Anterior cingulate cortex (tissue), 58 donors: ENCODE measurements at places on chromosomes 7 and 10.

- no peak for DNase-seq
These were observed 16.1 kb upstream of the JMJD1C start for GRCh38 chr10:63481815-63482421.

DNA sequence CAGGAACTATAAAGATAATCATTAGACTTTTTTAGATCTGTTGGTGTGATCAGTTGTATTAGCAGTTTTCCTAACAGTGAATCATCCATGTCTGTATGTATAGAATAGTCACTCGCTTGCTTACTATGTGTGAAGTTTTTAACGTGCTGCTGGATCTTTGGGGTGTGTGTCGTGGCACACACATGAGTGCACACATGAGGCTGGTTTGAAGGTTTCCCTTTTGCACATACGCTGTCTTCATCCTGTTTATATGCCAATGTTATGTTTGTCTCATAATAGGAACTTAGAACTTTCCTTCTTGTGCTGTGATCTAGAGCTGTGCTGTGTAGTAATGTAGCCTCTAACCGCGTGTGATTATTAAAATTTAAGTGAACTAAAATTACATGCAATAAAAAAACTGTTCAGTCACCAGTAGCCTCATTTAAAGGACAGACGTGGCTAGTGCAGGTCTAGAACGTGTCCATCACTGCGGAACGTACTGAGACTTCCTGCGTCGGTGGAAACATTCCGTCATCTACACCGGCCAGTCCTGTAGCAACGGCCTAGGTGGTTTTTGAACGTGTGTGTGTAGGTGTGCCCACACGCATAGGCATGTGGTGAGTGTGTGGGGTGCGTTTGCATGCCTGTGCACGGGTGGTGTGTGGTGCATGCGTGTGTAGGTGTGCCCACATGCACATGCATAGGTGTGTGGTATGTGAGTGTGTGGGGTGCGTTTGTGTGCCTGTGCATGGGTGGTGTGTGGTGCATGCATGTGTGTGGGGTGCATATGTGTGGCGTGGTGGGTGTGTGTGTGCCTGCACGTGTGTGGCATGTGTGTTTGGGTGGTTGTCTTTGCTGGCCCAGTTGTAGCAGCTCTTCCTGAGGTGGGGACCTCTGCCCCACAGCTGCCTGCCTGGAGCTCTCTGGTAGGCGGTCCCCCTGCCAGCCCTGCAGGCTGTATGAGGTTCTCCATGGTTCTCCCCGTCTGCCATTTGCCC is 56.6 kb downstream of the INPP5A start:
- no peak for DNase-seq

DNA sequence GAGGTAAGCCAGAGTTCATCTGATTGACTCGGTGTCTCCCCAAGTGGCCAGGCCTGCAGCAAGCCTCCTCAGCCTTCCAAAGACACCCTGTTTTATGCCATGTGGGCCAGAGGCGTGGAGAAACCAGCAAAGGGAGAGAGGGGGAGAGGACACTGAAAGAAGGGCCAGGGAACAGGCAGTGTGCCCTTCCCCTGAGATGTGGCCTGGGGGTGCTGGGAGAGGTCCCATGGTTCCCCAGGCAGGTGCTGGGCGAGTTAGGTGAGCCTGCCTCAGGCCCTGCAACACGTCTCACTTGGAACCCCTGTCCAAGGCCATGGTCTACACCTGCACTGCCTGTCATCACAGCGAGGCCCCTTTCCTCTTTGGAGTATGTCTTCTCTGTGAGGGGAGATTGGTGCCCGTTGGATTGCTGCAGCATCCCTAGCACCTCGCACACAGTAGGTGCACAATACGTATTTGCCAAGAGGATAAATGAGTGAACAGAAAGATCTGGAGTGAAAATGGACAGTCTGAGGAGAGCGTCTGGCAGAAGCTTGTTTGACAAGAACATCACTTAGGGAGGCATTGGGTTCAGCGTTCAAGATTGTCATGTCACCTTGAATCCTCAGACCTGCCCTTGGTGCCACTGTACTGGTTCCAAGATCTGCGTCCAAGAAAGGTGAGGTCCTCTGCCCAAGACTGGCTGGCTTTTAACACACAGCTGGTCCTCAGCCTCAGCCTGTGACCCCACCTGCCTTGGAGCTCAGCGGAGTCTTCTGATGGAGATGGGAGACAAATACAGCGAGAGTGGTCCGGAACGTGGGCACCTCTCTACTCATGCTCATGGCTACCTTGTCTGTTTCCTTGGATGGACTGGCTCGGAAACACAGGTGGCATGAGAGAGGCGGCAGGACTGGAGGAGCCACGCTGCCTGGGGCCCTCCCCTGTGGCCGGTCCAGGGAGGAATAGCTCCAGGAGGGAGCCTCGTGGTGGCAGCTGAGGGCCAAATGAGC is 39.8 kb upstream of the NUB1 start:
- DNase-seq = no peak

GRCh38 chr10:14259696-14260566 is 70.8 kb downstream of the FRMD4A start:
- no peak for DNase-seq

DNA sequence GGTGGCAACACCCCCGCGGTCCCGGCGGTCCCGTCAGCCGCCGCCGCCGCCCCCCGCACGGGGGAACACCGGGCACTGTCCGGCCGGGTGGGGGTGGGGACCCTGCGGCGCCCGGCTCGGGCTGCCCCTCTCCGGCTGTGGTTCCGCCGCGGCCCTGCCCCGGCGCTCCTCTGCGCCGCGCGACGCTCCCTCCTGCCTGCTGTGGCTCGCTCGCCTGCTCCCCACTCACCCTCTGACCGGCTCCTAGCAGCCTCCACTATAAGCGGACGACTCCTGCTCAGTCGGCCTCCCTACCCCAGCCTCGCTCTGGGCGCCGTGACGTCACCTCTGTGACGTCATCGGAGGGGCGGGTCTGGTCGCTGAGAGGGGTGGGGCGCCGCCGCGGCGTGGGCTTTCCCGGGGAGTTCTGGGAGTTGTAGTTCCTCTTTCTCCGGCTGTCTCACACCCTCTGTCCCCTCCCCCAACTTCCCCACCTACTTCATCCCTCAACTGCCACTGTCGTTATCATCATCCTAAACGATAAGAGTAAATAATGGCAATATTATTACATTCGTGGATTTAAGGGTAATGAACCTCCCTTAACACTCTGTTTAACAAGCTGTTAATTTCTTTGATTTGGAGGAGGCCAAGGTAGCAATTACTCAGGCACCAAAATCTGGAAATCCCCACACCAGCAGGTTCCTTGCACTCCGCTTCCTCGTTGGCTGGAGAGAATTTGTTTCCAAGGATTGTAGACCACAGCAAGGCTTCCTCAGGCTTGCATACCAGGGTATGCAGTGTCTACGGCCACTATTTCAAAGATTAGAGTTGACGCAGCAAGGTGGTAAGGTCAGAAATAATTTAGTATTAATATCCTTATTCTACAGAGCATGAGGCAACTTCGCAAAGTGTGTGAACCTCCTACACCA is at the start of gene UBE2H:
Gene UBE2H (minus strand): TSS at position 308 of the 908 bp plus-strand sequence. CDS start 405 bp downstream, outside the sequence.
- peak; percentile 93 for DNase-seq

DNA sequence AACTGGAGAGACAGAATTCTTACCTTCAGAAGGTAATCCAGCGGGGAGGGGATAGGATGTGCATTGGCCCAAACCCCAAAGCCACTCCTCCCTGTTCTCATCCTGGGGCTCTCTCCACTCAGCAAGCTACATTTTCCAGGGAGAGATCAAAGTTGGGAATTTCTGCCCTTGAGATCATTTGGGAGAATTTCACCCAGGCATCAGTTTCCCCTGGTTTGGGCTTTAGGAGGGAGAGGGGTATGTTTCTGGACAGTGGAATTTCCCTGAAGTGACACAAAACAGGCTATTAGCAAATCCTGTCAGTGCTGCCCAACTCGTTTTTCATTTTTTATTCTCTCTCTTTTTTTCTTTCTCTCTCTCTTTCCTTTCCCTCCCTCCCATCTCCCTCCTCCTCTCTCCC is 35.7 kb downstream of the CYP17A1 start:
- DNase-seq = no peak

DNA sequence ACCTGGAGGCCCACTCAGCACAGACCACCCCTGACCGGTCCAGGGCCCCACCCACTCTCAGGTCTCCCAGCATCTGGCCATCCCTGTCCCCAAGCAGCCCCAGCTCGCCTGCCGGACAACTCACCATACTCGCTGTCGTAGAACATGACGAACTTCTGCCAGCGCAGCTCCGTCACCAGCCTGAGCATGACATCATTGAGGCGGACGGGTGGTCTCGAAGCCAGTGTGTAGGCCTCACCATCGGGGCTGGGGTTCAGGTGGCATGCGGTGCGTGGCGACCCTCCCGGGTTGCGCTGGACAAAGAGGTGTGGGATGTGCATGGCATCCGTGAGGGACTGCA is 160.4 kb downstream of the GRID1 start:
- DNase-seq = no peak

DNA sequence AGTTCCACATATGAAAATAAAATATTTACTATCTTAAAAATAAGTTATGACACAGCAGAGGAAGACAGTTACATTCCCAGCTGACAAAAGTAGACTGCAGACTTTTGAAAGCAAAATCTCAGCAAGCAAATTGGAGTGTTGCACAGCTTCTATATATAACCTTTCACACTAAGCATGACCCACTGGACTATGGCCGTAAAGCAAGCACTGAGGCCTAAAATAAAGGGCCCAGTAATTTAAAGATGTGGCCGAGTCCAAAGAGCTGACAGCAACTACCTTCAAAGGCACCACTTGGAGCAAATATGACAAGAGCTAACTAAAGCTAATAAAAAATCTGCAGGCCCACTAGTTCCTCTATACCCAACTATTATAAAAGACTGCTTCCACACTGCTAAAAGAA is 6.5 kb downstream of the GDI2 start:
- DNase-seq = no peak

GRCh38 chr10:62861507-62861906 is 45.3 kb upstream of the EGR2 start:
- DNase-seq = no peak

GRCh38 chr10:90920986-90921666 is at the start of gene ANKRD1:
Gene ANKRD1 (minus strand): TSS chr10:90921087. CDS start chr10:90921027, 60 bp downstream.
- no peak for DNase-seq

- DNase-seq = no peak
These were observed 89.9 kb downstream of the JMJD1C start for GRCh38 chr10:63375859-63376258.

GRCh38 chr7:51620706-51621105 is 304.1 kb upstream of the COBL start:
- DNase-seq = no peak

DNA sequence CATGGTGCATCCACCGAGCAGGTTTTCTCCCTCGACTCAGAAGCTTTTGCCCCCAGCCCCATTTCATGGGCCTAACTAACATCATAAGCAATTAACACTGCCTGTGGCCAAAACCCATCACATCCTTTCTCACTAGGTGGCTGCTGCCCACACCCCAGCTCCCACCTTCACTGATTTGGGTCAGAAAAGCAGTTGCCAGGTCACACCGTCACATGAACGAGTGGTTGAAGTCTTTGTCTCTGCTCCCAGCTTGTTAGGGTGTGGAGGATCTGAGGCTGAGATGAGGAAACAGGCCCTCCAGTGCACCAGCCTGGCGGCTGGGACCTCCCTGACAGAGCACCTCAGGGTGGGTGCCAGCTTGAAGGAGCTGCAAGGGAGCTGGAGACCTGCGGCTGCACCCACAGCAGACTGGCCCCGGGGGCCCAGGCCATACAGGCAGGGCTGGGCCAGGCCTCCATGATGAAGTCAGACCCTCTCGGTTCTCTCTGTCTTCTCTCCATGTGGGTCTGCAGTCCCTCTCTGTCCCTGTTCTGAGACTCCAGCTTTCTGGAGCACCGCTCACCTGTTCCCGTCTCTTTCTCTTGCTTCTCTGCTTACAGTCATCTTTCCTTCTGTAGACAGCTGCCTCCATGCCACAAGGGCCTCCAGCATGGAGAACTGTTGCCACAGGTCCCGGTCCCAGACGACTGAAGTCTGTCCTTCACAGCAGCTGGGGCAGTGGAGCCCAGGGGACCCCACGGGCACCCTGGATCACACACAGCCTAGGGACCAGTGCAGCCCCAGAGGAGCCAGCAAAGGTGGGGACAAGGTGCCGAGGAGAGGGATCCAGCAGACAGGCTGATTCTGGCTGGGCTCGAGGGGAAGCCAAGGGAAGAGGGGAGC is 13.8 kb upstream of the INPP5A start:
- DNase-seq = no peak

DNA sequence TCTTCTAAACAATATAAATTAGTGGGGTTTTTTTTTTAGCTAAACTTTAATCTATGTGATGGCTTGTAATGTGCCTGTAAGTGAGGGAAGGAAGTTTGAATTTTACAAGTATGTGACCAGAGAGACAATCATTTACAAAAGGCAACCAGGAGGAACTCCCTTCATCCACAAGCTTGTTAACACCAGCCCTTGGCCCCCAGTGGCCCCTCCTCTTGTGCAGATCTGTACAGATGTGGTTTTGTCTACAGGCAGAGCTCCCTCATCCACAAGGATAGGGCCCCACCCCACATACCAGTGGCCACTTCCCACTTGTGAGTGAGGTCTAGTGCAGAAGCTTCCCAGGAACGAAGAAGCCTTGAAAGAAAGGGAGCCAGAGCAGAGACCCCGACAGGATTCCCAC is 234.1 kb upstream of the KMT2E start:
- DNase-seq = no peak

- no peak for DNase-seq
These were observed 66.7 kb upstream of the PDK4 start for GRCh38 chr7:95662987-95663386.

DNA sequence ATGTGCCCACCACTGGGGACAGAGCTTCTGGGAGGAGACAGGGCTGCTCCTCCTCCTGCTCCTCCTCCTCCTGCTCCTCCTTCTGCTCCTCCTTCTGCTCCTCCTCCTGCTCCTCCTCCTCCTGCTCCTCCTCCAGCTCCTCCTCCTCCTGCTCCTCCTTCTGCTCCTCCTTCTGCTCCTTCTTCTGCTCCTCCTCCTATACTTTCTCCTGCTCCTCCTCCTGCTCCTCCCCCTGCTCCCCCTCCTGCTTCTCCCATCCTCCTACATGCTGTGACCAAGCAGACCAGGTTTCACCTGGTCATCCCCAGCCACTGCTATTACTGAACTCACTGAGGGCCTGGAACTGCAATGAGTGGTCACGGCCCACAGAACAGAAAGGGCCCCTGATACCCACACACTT is 154.0 kb upstream of the PPP2R2D start:
- DNase-seq = no peak

DNA sequence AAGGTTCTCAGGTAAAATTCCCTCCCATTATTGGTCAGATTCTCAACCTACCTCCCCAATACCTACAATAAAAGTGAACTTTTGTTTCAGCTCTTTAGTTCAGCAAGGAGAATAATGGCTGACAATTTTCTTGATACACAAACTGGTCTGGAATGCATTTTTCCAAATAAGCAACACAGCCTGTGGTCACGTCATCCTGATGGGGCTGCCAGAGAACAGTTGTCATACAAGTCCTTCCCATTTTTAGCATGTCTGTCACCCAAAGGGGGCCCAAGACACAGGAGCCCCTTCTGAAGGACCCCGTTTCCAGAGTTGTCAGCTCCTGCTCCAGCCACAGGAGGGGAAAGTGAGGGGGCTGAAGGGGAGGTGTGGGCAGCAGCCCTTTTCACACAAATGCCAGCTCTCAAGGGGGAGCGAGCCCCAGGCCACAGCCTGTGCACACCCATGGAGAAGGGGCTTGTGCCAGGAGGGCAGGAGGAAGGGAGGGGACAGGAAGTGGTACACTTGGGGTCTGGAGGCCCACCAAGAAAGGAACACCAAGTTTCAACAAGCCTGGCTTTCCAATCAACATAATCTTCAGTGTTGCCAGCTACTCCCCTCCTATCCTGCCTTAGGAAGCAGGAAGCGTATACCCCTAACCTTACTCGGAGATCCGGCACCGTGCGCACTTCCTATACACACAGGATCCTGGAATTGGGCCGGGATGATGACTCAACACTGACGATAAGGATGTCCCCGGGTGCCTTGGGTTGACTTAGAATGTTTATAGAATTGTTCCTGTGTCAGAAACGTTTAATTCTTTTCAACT is 43.4 kb upstream of the PDLIM1 start:
- no peak for DNase-seq

GRCh38 chr7:28041508-28042314 is 138.9 kb downstream of the JAZF1 start:
- no peak for DNase-seq
